NCI-H187 treated with DMSO at 0.1 percent for 48 hours (cell line): ENCODE measurements at places on chromosomes 7 and 10.

DNA sequence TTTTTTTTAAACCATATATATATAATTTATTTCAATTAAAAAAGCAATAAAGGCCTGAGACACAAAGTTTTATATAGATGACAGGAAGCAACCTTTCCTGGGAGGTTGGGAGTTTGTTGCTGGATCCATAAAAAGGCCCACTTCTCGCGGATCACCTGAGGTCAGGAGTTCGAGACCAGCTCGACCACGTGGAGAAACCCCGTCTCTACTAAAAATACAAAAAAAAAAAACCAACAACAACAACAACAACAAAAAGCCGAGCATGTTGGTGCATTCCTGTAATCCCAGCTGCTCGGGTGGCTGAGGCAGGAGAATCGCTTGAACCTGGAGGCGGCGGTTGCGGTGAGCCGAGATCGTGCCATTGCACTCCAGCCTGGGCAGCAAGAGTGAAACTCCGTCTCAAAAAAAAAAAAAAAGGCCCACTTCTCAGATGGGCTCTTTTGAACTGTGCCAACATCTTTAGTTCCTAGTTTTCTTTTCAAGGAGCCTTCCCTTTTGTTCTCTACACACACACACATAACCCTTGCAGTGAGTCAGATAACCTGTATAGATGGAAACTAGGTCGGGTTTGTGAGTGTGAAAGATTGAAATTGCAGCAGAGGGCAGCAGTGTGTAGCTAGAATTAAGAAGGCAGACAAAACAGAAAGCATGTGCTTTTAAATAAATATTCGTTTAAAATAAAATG, 1.2 kb upstream of the SMNDC1 start:
- peak; percentile 2 for DNase-seq

DNA sequence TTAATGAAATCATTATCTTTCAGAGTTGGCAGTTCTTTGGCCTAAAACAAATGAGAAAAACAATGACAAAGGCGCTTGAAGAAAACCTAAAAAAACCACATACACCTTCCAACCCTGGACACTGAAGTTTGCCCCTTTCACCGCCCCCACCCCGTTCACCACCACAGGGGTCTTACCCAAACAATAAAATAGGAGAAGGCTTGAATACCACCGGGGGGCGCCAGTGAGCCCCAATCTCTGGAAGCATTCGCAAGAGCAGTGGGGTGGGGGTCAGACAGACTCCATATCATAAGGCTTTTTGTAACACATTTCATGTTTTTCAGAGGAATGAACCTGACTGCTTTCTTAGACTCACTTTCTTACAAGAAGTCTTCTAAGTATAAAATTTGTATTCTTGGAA, 163.6 kb downstream of the PIP4K2A start:
- no peak for DNase-seq

DNA sequence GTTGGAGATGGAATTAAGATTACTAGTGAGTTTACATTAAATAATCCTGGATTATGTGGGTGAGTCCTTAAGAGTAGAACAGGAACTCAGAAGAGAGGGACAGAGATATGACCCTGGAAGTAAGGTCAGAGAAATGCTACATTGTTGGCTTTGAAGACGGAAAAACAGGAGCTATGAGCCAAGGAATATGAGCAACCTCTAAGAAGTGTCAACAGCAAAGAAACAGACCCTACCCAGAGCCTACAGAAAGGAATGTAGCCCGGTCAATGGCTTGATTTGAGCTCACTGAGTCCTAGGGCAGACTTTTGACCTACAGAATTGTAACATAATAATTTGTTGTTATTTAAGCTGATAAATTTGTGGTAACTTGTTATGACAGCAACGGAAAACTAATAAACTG, 304.9 kb downstream of the IPMK start:
- no peak for DNase-seq

GRCh38 chr7:102300643-102301221, 14.1 kb downstream of the SH2B2 start:
- no peak for DNase-seq

DNA sequence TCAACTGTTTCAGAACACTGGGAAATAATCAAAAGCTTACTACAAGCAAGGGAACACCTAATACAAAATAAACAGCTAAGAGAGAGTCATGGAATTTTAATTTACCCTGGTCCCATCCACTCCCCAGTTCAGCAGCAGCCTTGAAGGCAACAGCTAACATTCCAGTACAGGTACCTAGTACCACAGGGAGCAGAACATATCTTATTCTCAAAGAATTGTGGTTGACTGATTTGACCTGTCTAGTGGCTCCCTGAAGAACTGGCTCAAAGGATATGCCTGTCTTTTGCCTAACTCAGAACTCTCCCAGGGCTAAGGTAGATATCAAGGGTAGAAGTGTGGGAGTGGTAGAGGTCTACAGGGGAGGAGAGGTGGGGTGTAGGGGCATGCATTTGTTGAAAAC, 32.3 kb downstream of the SMURF1 start:
- no peak for DNase-seq

DNA sequence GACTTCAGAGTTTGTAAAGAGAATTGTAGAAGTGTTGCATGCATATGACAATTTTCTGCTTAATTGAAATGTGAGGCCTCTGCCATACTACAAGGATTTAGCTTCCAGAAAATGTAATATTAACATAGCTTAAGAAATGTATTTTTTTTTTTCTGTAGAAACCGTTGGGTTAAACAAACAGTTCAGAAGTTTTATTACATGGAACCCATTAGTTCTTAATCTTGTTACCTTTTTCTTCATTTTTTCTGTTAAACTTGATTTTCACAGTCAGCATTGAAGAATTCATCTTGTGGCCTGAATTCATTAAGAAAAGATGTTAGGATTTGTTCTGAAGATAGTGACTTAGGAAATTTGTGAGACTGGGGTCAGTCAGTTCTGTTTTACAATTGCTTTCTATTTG, 4.9 kb downstream of the PTEN start:
- DNase-seq: no peak

GRCh38 chr7:156827587-156828203, 65.3 kb downstream of the LMBR1 start:
- DNase-seq: no peak

GRCh38 chr7:25075459-25075858, 49.6 kb downstream of the CYCS start:
- DNase-seq: no peak

GRCh38 chr7:4468320-4469102, 213.6 kb upstream of the FOXK1 start:
- DNase-seq: no peak

- DNase-seq: no peak
These were observed 217.1 kb downstream of the GALNT17 start for GRCh38 chr7:71348821-71349681.

DNA sequence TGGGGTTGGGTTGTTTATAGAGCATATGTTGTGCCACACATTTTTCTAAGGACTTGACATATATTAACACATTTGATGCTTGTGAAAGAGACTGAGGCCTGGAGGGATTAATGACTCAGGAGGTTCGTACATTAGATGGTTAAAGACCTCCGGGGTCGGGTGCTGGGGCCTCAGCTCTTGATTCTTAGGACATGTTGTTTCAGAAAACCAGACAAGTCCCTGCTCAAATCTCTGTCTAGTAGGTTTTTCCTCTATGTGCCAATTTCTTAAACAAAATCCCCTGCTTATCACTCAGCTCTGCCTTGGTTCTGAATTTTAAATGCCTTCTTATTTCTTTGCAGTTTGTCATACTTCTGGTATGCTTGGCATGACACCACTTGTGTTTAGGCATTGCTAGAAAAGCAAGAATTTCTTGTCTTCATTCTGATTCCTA, 5.8 kb downstream of the UPP1 start:
- no peak for DNase-seq

GRCh38 chr10:120543291-120543690, 86.3 kb downstream of the PLPP4 start:
- no peak for DNase-seq

DNA sequence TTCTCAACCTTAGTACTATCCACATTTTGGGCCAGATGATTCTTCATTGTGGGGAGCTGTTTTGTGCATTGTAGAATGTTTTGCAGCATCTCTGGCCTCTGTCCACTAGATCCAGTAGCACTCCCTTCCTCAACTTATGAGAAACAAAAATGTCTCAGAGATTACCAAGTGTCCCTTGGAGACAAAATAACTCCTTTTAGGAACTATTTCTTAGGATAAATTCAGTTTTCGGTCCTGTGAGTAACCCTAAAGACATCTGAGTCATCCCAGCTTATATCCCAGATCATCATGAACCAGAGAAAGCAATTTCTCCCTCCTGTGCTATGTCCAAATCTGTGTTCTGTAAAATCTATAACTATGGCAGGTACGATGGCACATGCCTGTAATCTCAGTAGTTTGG, 266.6 kb upstream of the PHYHIPL start:
- no peak for DNase-seq

- no peak for DNase-seq
These were observed 259.3 kb downstream of the SNX13 start for GRCh38 chr7:17680943-17681351.

- DNase-seq: no peak
These were observed 12.7 kb downstream of the SKIDA1 start for GRCh38 chr10:21512573-21513404.

DNA sequence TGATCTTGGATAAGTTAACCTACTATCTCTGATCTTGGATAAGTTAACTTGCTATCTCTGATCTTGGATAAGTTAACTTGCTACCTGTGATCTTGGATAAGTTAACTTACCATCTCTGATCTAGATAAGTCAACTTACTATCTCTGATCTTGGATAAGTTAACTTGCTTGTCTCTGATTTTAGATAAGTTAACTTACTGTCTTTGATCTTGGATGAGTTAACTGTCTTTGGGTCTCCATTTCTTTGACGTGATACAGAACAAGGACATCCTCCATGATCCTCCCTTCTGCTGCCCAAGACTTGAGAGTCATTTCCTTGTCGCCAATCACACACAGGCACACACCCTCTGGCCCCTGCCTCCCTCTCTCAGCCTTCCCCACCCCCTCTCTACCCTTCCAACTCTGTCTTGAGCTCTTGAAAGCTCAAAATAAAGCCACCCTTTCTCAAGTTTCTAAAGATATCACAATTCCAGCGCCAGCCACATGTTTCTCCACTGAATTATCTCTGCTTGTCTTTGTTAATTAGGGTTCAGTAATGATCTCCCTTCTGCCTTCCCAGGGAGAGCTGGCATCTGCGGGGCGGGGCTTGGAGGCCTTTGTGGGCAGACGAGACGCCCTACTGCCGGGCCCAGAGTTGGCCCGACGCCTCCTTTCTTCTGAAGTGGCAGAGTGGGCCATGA, 85.1 kb upstream of the GTF2I start:
- no peak for DNase-seq

- DNase-seq: no peak
These were observed 207.2 kb upstream of the ADARB2 start for GRCh38 chr10:1944487-1944886.

- no peak for DNase-seq
These were observed 130.0 kb downstream of the ELAPOR2 start for GRCh38 chr7:86929293-86930109.
